Esophagus muscularis mucosa (tissue), 4 donors: ENCODE measurements at places on chromosomes 6 and 20. TPM values are rescaled to one million over a fixed set of nuclear protein-coding genes. Genes with fewer than 3 reads are reported as not detected.

Gene C20orf144
- total RNA-seq: not detected

DNA sequence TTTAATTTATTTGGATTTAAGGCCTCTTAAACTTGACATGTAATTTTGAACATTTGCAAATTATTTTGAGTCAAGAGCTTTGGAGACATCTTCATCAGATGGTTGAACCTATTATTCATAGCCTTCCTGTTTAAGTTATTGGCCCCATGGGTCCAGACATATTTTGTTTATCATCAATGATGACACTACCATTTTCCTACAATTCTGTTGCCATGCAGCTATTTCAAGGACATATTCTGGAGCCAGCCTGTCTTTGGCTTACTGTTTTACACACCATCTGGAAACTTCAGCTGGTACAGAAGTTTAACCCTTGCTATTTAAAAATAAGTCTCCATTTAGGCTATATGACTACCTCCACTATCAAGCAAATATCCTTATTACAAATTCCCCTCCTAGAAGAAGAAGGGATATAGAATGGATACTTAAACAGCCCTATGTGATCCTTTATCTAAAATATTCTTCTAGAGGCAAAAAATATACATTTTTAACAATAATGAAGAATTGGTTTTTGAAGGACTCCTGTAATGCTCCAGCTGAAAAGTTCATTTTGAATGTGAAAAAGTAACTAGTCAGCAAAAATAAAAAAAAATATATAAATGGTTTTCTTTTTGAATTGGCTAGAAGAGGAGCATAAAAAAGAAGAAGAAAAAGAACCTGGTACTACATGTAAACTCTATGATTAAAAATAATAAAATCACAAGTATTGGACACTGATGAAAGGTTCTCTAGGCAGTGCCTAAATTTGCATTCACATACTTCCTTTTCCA lies 544.0 kb upstream of the HS3ST5 start:
- no peak for DNase-seq
- H3K27ac ChIP-seq: no peak overlapping the region
- H3K27me3 ChIP-seq: no peaks in the 10 kb centered on the region
- H3K4me1 ChIP-seq: no peaks in the 10 kb centered on the region
- H3K36me3 ChIP-seq: no peaks in the 10 kb centered on the region
- H3K4me3 ChIP-seq: no peak overlapping the region

Gene COL21A1
- total RNA-seq: 9.6 TPM

- no peak for DNase-seq
- no peak overlapping the region for H3K27ac ChIP-seq
- no peaks in the 10 kb centered on the region for H3K27me3 ChIP-seq
- H3K36me3 ChIP-seq: no peaks in the 10 kb centered on the region
- H3K4me1 ChIP-seq: peaks cover 19% of the 10 kb centered on the region
Measured at GRCh38 chr20:47956268-47956995, 171.2 kb upstream of the SULF2 start.

- H3K4me3 ChIP-seq: no peak overlapping the region
- peaks cover 20% of the 10 kb centered on the region for H3K4me1 ChIP-seq
- no peak for DNase-seq
- H3K36me3 ChIP-seq: peaks cover 51% of the 10 kb centered on the region
- H3K27ac ChIP-seq: no peak overlapping the region
Measured at GRCh38 chr6:82205930-82206392, 41.6 kb downstream of the IBTK start.

Gene CASS4
- total RNA-seq: 6.6 TPM

GRCh38 chr20:2195614-2196013 lies 94.0 kb downstream of the STK35 start:
- no peak overlapping the region for H3K4me3 ChIP-seq
- no peaks in the 10 kb centered on the region for H3K4me1 ChIP-seq
- H3K27ac ChIP-seq: no peak overlapping the region
- H3K27me3 ChIP-seq: no peaks in the 10 kb centered on the region

- no peak for DNase-seq
- H3K4me3 ChIP-seq: no peak overlapping the region
- H3K27me3 ChIP-seq: no peaks in the 10 kb centered on the region
Measured at GRCh38 chr6:37366910-37367309, 13.1 kb downstream of the RNF8 start.

- H3K27ac ChIP-seq: no peak overlapping the region
- H3K4me1 ChIP-seq: no peaks in the 10 kb centered on the region
- DNase-seq: no peak
- H3K36me3 ChIP-seq: no peaks in the 10 kb centered on the region
- no peaks in the 10 kb centered on the region for H3K27me3 ChIP-seq
Measured at GRCh38 chr20:2255926-2256531, 39.8 kb upstream of the TGM3 start.

Gene SLC35F1
- total RNA-seq: 6.3 TPM

DNA sequence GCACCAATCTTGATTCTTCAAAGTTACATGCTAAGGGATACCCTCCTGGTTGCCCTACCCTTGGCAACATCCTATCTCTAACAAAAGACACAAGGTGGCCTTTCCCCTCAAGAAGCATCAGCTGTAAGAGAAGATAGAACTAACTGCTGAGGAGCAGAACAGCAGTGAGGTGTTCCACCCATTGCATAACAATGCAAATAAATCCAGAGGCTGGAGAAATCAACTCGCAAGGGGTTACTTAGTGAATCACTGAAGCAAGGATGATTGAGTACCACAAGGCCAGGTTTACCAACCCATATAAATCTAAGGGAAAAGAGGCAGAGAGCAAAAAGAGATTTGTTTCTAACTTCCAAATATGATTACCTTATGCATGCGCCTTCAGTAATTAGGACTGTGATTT lies 36.7 kb downstream of the F13A1 start:
- no peak overlapping the region for H3K4me3 ChIP-seq
- no peaks in the 10 kb centered on the region for H3K36me3 ChIP-seq
- H3K4me1 ChIP-seq: no peaks in the 10 kb centered on the region
- no peak overlapping the region for H3K27ac ChIP-seq
- peak; percentile 7 for DNase-seq

Gene PACRG
- 3.5 TPM for total RNA-seq

DNA sequence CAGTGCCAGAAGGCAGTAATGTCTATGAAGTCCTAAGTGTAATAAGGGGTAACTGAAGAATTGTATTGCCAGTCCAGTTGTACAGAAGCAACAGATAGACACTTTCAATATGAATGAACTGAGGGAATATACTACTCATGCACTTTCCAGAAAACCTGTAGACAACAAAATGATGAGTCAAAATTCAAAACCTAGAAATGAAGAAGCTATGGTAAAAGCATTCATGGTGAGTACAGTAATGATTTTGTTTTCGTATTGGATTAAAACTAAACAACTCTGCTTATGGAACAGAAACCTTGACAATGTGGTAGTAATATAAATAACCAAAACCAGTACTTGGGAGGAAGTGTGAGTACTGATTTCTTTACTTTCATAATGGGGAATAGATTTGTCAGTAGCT lies 35.0 kb downstream of the ARMC2 start:
- no peak overlapping the region for H3K4me3 ChIP-seq
- DNase-seq: no peak
- peaks cover 3% of the 10 kb centered on the region for H3K36me3 ChIP-seq
- no peaks in the 10 kb centered on the region for H3K27me3 ChIP-seq

DNA sequence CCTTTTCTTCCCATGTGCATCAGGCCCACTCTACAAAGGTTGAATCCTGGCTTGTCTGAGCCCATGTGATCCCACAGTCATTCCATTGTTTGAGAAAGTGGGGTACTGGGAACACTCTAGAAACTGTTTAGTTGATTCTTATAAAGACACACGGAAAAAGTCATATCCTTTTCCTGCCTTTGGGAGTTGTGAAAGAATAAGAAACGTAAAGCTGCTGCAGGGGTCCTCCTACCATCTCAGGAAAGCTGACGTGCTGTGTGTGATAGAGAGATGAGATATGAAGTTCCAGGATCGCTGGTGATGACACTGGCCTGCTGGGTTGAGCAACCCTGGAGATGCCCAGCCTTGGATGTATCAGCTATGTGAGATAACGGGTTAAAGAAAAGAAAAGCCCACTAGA lies 21.3 kb upstream of the HLA-DRB5 start:
- no peak overlapping the region for H3K27ac ChIP-seq
- no peaks in the 10 kb centered on the region for H3K27me3 ChIP-seq
- no peak for DNase-seq
- no peaks in the 10 kb centered on the region for H3K4me1 ChIP-seq
- H3K4me3 ChIP-seq: no peak overlapping the region

DNA sequence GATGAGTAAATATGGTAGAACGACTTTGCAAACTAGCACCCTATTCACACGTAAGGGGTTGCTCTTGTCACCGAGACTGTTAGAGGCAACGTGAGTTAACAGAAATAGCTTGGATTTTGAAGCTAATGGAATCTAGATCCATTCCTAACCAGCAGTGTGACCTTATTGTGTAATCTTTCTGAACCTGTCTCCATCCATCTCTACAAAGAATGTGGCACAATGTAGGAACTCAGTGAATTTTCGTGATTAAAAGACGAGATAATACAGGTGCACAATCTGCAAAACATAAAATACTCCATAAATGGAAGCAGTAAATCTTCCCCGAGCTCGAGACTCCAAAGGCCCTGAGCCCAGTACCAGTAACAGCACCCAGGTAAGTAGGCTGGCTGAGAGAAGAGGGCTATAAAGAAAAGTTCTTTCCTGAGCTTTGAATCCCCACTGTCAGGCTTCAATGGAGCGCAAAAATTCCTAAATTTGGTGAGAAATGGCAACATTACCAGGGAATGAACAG lies 801 bp upstream of the KIFC1 start:
- no peak for DNase-seq
- no peaks in the 10 kb centered on the region for H3K27me3 ChIP-seq
- H3K27ac ChIP-seq: peak overlapping the region; percentile 92
- no peaks in the 10 kb centered on the region for H3K36me3 ChIP-seq
- peak overlapping the region; percentile 57 for H3K4me3 ChIP-seq

Gene CD24
- total RNA-seq: 1.1 TPM

DNA sequence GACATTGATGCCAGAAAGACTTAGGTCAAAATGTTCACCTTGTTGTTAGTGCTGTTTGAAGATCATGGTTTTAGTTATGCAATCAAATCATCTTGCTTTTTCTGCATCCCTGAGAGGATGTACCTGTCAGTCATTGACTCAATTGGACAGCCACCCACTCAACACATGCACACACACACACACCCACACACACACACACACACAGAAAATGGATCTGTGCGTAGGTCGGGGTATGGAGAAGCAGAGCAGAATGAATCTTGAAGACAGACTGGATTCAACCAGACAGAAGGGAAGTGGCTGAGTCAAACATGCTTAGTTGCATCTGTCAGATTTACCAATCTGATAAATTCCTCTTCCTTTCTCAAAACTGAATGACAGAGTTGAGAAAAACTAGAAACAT lies 19.1 kb upstream of the ZSCAN23 start:
- no peaks in the 10 kb centered on the region for H3K36me3 ChIP-seq
- DNase-seq: no peak
- H3K27me3 ChIP-seq: no peaks in the 10 kb centered on the region
- no peak overlapping the region for H3K27ac ChIP-seq
- H3K4me1 ChIP-seq: no peaks in the 10 kb centered on the region

- no peaks in the 10 kb centered on the region for H3K36me3 ChIP-seq
- no peak for DNase-seq
- peak overlapping the region; percentile 47 for H3K4me3 ChIP-seq
- peaks cover 93% of the 10 kb centered on the region for H3K27me3 ChIP-seq
- no peak overlapping the region for H3K27ac ChIP-seq
Measured at GRCh38 chr6:108168501-108169463, 3.0 kb downstream of the NR2E1 start.

DNA sequence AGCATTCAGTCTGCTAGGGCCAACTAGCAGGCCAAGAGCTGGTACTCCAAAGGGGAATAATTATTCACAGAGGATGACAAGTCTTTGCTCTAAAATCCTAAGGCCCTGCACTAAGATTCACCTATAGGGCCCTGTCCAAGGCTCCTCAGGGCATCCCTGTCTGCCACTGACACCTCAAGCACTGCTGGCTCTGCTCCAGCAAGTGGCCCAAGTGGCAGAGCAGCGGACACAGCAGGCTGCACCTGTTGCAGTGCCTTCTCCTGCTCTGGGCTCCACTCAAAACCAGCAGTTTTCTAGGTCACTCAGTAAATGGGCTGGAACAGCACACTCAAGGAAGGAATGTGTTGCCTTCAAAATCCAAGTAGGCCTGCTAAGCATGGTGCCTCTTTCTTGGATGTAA lies 36.4 kb upstream of the SMOC2 start:
- DNase-seq: no peak
- H3K4me1 ChIP-seq: no peaks in the 10 kb centered on the region
- no peaks in the 10 kb centered on the region for H3K36me3 ChIP-seq

DNA sequence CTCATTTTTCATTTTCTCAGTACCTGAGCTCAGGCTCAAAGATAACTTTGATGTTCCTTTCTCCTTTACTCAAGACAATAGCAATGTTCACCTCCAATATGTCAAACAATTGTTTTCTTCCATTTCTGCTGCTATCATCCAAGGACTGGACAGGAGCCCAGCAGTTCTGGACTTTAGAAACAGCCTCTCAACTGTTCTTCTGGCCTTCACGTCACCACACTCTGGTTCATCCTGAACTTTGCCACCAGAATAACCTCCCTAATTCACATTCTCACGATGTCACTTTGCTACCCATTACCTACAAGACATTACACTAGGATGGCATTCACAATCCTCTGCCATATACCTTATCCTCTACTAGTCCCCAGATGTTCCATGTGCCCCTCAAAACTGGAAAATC lies 60.6 kb upstream of the PLEKHG1 start:
- H3K27me3 ChIP-seq: no peaks in the 10 kb centered on the region
- no peak overlapping the region for H3K4me3 ChIP-seq
- no peak overlapping the region for H3K27ac ChIP-seq

DNA sequence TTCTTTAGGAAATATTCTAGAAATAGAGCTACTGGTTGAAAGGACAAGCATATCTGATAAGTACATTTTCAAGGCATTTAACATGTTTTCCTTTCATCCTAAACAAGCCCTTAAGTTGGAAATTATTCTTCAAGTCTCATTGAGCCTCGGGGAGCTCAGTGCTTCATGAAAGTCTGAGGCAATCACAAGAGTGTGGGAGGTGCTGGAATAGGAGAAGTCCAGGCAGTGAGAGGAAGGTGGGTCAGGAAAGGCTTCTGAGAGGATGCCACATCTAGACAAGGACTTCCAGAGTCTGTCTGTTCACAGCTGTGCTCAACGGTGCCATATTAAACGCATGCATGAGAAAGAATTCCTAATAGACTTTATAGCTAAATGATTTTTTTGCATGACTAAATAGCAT lies 69.8 kb downstream of the CD83 start:
- no peaks in the 10 kb centered on the region for H3K36me3 ChIP-seq
- H3K27me3 ChIP-seq: no peaks in the 10 kb centered on the region
- H3K27ac ChIP-seq: no peak overlapping the region
- DNase-seq: no peak
- H3K4me3 ChIP-seq: no peak overlapping the region

GRCh38 chr6:3895312-3895653 lies 46.1 kb downstream of the FAM50B start:
- DNase-seq: no peak
- H3K27ac ChIP-seq: no peak overlapping the region
- no peak overlapping the region for H3K4me3 ChIP-seq
- no peaks in the 10 kb centered on the region for H3K27me3 ChIP-seq
- peaks cover 9% of the 10 kb centered on the region for H3K4me1 ChIP-seq

Gene CRISP2
- not detected for total RNA-seq
